Activated CD8-positive, alpha-beta memory T cell treated with anti-CD3 and anti-CD28 coated beads, Interleukin-2, amount 50 U/mL, for 4 hours (primary cell): ENCODE measurements at places on chromosomes 7 and 10.
A peak's percentile ranks its signal among the peaks of the same experiment; 100 is the strongest.

DNA sequence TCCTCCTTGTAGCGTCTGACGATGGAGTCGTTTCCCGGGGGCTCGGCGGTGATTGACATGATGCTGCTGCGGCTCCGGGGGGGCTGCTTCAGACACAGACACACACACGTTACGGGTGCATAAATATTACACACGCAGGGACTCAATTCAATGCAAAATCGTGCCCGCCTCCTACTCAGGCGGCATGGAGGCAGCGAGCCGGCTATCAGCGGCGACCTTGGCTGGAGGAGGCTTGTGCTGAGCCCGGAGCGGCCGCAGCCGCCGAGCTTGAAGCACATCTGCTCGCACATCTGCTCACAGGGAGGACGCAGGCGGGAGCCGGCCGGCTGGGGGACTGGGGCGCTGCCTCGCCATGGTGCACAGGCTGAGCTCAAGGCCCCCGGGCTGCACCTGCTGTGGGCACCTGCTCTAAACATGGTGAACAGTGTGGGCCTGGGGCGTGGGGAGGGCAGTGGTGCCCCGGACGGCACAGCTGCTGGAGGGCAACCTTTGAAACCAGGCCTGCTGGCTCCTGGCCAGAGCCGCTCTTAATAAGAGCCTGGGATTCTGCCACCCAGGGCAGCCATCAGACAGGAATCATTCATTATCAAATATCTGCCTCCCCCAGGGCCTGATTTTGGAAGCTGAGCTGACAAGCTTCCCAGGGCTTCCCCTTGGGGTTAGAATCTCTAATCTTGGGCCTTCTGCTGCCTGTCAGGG, 84.7 kb upstream of the GNA12 start:
- DNase-seq = no peak

GRCh38 chr10:32149252-32149955, 93.2 kb upstream of the KIF5B start:
- DNase-seq = no peak

- peak; percentile 20 for DNase-seq
Measured at GRCh38 chr7:134865001-134865845, 85.8 kb downstream of the CALD1 start.

DNA sequence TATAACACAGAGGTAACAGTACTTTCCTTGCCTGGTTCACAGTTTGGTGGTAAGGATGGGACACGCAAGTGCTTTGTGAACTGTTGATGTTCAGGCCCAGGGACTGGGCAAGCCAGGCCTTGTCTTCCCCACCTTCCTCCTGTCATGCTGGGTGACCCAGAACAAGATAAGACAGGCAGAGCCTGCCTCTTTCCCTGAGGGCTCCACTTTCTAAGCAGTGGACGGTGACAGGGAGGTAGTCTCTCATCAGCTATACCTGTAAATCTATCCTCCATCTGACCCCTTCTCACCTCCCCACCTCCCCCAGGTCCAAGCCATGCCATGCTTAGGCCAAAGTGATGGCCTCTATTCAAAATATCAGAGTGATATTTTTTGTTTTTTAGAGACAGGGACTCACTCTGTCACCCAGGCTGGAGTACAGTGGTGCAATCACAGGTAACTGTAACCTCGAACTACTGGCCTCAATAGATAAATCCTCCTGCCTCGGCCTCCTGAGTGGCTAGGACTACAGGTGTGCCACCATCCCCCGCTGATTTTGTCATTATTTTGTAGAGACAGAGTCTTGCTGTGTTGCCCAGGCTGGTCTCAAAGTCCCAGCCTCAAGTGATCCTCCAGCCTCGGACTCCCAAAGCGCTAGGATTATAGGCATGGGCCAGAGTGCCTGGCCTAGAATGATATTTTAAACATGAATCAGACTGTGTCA, 42.8 kb downstream of the PDLIM1 start:
- DNase-seq = no peak

- DNase-seq = no peak
Measured at GRCh38 chr10:131018886-131019500, 292.5 kb downstream of the TCERG1L start.
